ENCODE measurements at places on chromosomes 3 and 15.

DNA sequence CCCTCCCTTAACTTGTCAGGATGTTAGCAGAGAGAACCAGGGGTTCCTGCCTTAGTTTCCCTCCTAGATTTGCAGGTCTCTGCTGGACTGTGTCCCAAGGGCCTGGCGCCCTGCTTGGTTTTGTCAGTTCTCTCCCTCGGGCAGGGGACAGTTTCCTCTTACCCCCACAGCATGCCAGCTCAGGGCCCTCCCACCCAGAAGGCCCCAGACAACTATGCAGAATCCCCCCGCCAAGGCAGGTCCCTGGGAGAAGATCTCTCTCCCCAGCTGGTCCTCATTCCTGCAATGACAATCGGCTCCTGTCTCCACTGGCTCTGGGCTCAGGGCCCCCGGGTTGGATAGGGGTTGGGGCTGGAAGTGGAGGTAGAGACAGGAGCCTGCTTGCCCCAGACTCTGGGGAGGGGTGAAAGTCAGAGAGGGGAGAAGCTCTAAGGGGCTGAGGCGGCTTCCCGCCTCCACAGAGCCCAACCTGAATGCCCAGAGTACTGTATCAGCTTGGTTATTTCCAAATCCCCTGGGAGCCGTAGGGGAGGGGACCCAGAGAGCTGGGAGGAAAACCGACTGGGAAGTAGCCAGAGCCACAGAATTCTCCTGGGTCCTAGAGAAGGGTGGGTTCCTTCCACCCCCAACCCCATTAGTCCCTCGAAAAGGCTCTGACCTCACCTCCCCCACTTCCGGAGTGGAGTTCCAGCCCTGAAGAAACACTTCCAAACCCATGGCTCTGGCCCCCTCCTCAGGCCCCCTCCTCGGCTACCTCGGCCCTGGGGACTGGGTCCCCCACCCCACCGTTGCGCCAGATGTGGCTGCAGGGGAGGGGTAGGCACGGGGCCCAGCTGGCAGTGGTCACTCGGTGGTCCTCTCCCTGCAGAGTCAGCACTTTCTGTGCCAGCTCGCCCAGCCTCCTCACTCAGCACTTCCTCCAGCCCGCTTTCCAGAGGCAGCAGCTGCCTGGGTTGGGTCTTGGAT is 3.8 kb upstream of the LOXL1 start:
- DNase-seq, result no peak

DNA sequence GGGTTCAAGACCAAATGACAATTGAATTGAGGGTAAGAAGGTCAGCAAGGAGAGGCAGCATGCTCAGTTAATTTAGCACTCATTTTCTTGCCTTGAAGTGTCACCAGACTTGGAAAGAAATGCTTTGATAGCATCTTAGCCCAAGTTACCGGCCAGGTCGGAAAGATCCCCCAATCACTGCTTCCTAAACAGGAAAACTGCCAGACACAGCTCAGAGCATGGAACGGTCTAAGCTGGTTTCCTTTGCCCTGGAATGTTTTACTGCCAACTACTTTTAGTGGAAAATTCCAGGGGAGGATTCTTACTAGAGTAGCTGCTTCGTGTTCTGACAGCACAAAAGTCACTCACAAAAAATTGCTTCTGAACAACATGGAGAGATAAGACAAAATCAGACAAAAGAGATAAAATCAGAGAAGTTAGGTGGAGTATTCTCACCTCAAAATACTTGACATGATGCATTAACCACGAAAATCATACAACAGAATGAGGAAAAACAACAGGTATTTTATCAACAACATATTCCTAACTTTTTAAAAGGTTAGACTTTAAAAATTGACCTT is 65.5 kb downstream of the CCR4 start:
- no peak for DNase-seq

DNA sequence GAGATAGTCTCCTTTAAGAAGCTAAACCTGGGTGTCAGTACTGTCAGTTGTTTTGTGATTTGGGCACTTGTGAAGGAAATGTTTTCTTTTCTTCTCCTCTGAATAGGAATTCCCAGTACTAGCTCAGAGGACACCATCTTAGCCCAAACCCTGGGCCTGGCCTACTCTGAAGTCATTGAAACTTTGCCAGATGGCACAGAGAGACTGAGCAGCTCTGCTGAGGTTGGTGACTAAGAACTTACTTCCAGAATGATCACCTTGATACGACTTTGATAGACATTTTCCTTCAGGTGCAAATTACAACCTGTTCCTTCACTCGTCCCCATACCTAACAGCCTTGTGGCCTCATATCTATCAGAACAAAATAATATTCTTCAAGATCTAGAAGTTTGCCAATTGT is 100.2 kb downstream of the LARS2 start:
- DNase-seq, result no peak

- peak; percentile 14 for DNase-seq
Observed at GRCh38 chr3:377158-377561, 180.6 kb downstream of the CHL1 start.
